Activated CD4-positive, CD25-positive, alpha-beta regulatory T cell treated with anti-CD3 and anti-CD28 coated beads, Interleukin-2, amount 50 U/mL, for 16 hours (primary cell): ENCODE measurements at places on chromosomes 4 and X.

DNA sequence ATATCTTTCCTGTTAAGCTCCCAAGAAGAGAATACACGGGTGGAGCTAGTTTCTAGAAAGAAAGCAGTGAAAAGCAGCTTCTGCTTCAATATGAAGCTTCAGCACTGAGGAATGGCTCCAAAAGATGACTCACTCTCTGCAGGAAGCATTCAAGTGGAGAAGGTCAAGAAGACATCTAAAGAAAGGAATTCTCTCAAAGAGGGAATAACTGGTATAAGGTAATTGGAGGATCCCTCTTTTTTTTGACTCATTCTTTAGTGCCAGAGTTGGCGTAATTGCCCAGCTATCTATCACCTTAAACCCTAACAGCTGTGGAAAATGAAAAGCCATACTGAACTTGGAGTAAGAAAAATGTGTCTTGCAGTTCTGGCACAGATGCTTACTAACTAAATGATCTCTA lies 3.5 kb downstream of the EDA2R start:
- no peak for DNase-seq

GRCh38 chr4:170106900-170107299 lies 17.1 kb upstream of the AADAT start:
- DNase-seq, result no peak

DNA sequence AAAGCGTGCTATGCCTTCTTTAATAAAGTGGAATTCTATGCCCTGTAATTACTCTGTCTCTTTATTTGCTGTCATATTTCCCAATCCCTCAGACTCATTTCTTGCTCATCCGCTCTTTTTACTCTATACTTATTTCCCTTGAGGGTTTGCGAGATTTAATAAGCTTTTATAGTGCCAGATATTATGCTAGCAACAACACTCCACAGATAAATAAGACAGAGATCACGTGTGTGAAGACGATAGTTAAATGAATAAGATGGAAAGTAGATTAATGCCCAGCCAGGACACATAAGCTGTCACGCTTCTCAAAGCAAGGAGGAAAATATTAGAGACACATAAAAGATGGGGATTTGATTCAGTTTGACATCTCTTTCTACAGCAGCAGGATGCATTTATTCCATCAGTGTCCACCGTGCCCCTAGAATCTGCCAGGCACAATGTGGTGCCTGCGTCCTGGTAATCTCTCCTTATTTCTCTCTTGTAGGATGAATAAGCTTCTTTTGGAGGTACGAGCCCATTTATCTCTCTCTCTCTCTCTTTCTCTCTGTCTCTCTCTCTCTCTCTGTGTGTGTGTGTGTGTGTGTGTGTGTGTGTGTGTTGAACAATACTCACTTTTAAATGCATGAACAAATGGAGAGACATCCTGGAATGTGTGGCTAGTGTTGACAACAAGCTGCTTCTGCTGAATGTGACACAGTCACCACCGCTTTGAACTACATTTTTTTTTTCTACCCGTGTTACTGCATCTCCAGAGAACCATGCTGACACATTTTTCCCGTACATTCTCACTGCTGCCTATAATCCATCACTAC lies 48.2 kb downstream of the TMEM156 start:
- no peak for DNase-seq

- DNase-seq, result no peak
Observed at GRCh38 chr4:94577136-94577535, 125.4 kb downstream of the PDLIM5 start.

DNA sequence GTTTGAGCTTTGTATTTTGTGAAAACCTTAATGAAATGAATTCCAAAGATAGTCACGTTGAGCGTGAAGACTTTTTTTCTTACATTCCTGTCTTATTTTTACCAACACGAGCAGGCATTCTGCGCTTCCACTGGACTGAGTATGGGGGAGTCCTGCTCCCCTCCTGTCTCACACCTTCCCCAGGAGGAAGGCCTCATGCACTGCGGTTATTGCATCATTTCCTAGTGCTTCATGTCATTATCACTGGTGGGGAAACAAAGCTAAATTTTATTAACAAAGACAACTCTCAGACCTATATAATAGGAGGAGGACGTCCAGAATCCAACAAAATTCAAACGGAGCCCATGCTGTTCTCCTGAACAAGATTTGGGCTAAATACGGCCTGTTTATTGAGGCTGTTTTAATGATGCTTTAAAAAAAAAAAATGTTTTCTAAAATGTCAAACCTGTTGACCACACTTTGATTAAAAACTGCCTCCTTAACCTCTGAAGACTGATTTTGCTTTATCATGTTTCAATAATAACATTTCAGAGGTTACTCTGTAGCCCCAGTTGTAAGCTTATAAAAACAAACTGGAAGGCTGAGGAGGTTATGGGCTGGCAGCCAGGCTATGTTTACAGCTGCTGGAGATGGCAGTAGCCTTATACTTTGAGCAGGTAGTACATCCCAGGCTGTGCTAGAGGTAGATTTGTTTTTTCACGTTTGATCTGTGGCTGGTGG lies 118.0 kb downstream of the SOWAHB start:
- DNase-seq, result no peak

DNA sequence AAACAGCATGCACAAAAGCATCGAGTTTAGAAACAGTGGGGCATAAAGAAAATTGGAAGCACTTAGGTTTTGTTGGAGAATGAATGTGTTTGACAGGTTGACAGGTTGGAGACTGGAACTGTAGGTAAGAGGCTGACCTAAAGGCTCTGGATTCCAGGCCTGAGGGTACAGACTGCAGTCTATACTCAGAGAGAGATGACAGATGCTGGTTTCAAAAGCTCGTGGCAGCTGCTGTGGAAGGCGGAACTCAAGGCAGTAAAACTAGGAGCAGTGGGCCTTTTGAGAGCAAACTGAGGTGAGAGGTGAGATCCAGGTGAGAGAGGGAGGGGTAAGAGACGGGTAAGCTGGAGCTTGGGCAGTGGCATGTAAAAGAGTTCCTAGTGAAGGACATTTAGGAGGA lies 415.2 kb downstream of the TRIML1 start:
- no peak for DNase-seq

- DNase-seq, result no peak
Observed at GRCh38 chr4:185122681-185123345, 20.3 kb upstream of the SLC25A4 start.

GRCh38 chr4:55424791-55425190 lies 29.0 kb downstream of the TMEM165 start:
- DNase-seq, result no peak

- no peak for DNase-seq
Observed at GRCh38 chr4:154313004-154313585, 178.5 kb downstream of the DCHS2 start.

DNA sequence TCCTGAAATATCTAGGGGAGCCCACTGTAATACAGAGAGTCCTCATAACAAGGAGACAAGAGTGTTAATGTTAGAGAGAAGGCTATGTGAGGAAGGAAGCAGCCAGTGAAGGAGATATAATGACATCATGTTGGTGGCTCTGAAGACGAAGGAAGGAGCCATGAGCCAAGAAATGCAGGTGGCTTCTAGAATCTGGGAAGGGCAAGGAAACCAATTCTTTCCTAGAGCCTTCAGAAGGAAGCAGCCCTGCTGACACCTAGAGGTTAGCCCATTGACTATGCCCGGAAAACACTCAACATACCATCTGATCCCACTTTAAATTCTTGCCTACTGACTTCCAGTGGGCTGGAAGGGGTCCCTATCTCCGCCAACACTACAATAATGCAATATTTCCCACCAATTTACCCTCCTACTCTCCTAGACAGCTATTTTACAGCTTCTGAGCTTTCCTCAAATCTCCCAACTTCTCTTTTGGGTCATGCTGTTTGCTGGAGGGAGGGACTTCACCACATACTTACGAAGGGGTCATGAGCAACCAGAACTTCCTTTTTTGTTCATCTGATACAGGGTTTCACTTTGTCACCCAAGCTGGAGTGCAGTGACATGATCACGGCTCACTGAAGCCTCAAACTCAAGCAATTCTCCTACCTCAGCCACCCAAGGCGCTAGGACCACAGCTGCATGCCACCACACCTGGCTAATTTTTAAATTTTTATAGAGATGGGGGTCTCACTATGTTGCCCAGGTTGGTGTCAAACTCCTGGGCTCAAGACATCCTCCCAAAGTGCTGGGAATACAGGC lies 25.2 kb upstream of the G3BP2 start:
- DNase-seq, result no peak

DNA sequence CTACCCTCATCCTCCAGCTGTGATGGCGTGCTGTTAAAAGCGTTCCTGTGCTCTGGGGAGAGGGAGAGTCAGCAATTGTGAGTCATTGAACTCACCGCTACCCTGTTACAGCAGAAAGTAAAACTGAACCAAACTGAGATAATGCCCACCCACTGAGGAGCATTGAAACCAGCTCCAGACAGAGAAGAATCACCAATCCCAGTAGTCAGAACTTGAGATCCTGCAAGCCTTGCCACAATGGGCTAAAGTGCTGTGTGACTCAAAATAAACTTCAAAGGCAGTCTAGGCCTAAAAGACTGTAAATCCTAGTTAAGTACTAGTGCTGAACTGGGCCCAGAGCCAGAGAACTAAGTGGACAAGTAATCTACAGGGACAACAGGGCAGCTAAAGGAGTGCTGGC lies 1394.2 kb upstream of the DIAPH2 start:
- DNase-seq, result no peak

DNA sequence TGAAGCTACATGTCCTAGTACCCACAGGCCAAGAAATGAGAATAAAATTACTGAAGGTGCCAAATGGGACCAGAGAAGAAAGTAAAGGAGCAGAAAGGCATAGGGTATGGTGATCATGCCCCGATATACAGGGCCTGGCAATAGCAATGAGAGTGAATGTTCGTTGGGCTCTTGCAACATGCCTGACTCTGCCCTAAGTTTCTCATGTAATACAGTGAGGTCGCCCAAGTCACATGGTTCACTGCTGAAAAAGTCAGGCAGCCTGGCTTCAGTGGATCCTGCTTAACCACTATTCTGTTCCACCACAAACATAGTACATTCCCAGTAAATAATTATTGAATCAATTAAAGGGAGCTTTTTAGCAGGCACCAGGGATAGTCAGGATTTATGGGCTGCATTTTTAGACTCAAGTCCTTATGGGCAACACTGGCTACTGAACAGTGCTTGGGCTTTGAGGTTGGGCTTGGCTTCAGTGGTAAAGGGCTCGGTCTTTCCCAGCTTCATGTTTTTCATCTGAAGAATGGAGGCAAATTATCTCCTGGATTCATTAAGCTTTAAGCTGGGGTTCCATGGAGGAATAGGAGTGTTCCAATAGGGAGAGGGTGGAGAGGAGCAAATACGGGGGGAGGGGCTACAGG lies 67.1 kb upstream of the ZNF518B start:
- DNase-seq, result no peak

- DNase-seq, result no peak
Observed at GRCh38 chr4:68372588-68372987, 22.7 kb upstream of the YTHDC1 start.

DNA sequence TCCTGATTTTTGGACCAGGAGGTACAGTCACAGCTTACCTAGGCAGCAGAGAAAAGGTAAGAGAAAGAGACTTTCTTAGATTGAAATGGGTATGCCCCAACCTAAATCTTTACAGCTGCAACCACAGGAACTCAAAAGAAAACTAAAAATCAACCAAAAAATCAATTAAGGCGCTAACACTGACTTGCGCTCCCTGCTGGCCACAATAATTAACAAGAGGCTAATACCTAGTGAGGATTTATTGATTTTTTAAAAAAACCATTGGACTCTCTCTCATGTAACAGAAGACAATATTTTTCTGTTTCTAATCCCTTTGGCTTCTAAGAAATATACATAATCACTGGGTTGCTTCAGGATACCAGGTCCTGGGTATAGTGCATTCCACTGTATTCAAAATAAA lies 153.9 kb upstream of the TENM3 start:
- DNase-seq, result no peak

DNA sequence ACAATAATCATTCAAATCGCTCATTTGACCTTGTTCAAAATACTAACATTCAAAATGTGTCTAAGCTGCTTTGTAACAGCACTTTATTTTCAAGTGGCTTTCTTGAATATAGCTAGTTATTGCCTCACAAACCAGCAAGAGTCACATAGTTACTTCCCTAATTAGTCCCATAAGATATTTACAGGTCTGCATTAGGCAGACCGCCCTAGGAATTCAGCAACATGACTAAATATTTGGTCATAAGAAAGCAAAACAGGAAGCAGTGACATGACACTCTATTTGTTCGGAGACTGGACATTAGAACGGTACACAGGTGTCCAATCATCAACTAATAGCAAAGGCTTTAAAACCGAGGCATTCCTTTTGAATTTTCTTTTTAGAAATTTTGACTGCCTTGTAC lies 262.0 kb downstream of the COL25A1 start:
- no peak for DNase-seq

DNA sequence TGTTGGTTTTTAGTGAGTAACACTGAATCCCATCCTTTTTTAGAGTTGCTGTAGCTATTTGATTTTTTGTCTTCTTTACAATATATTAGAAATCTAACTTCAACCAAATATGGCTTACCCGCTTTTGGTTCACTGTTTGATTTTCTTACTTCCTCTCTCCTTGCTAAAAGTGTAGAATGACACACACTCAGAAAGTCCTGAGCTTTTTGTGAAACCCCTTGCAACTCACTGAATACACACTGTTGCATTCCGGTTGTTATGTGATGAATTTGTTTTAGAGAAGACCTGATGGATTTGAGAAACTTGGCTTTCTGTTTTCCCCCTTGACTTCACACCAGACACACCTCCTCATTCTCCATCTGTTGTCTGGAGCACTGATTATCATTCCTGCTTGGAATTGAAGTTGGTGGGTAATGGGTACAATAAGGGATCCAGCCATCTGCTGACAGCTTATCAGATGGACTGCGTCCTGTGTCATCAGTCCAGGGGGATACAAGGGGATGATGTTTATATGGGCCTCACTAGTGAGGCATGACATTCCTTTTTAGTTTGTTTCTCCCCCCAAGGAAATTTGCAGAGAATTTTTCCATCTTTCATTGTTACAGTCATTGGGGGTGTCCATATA lies 5.2 kb downstream of the TMEM164 start:
- DNase-seq, result no peak

DNA sequence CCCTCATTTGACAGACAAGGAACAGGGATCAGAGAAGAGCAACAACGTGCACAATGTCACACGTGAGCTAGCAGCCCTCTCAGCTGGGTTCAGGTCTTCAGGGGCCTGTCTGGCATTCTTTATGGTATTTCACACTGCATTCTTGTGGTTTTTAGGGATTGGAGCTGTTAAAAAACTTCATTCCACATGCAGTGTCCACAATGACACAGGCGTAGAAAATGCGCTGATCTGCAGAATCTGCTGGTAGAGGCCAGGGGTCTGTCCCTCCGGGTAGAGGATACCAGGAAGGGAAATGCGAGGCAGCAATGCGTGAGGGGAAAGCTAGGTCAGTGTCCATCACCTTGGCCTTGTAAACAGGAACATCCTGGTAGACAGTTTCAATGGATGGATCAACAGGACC lies 36.6 kb downstream of the MAP7D3 start:
- no peak for DNase-seq

- no peak for DNase-seq
Observed at GRCh38 chr4:184693056-184693455, 40.8 kb downstream of the CENPU start.

- DNase-seq, result no peak
Observed at GRCh38 chrX:28022371-28022770, 41.1 kb upstream of the DCAF8L1 start.

DNA sequence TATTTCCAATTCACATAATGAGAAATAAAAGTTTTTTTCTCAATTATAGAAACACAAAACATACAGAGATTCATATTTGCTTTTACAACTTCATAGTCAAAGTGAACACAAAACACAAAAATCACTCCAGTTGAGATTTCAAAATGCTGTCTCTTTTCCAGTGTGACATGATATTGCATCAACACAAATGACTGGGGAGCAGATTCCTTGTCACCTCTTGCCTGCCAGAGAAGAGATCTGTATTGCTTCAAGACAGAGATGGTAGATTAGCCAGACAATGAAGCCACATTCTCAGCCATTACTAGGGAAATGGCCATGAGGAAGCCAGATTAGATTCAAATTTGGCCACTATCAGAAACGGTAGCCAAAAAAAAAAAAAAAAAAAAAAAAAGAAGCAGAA lies 2313.1 kb upstream of the AGA start:
- no peak for DNase-seq
